ENCODE measurements at places on chromosomes 12 and 14.

- DNase-seq = peak; percentile 49
These were observed 22.6 kb upstream of the KIF26A start for GRCh38 chr14:104115691-104116287.

DNA sequence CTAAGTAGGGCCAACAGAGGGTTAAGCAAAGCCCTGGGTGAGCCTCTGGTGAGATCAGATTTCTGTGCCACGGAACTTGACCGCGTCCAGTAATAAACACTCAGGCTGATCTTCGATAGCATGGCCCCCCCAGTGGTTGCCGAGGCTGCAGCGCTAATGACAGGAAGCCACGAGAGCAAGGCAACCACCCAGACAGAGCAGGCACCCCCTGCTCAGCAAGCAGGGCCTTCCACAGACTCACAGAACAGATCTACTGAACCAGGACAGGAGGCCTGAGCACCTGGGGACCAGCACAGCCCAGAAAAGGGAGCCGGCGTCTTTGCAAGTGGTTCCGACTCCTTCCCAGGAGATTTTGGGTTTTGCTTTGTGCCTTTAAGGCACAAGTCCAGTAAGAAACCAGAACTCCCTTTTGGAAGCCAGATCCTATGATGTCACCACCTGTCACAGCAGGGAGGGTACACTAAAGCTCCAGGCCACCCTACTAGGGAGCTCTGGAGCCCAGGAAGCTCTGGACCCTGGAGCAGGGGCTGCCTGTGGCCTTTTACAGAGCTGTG is 42.3 kb downstream of the BCL11B start:
- DNase-seq = no peak

GRCh38 chr12:98062464-98063245 is 452.7 kb upstream of the TMPO start:
- DNase-seq = no peak

GRCh38 chr12:74111688-74112360 is 425.8 kb upstream of the ATXN7L3B start:
- no peak for DNase-seq

- DNase-seq = no peak
These were observed 61.2 kb downstream of the SLC38A1 start for GRCh38 chr12:46207644-46208043.

- DNase-seq = no peak
These were observed 98.1 kb downstream of the PTPRR start for GRCh38 chr12:70822412-70822811.

GRCh38 chr12:70154960-70155589 is 88.2 kb upstream of the CNOT2 start:
- no peak for DNase-seq

Data from cardiac septum (tissue), 1 donor.